T-helper 2 cell treated with Interferon-gamma antibody and Interleukin-4, amounts not matched to agents 5 μg/mL and 100 μg/mL, for 36 hours (primary cell): ENCODE measurements at places on chromosomes 16 and 17.
A peak's percentile ranks its signal among the peaks of the same experiment; 100 is the strongest.

DNA sequence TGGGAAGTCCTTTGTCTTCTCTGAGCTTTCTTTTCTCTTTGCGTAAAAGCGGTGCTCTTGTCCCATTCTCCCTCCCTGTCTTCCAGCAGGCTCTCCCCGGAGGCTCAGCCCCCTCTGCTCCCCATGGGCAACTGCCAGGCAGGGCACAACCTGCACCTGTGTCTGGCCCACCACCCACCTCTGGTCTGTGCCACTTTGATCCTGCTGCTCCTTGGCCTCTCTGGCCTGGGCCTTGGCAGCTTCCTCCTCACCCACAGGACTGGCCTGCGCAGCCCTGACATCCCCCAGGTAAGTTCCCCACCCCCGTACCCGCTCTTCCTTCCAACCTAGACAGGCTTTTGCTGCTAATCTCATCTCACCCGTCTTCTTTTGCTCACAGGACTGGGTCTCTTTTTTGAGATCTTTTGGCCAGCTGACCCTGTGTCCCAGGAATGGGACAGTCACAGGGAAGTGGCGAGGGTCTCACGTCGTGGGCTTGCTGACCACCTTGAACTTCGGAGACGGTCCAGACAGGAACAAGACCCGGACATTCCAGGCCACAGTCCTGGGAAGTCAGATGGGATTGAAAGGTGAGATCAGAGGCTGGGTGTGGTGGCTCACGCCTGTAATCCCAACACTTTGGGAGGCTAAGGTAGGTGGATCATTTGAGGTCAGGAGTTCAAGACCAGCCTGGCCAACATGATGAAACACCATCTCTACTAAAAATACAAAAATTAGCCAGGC is 1.3 kb downstream of the TMEM219 start:
- DNase-seq = no peak

DNA sequence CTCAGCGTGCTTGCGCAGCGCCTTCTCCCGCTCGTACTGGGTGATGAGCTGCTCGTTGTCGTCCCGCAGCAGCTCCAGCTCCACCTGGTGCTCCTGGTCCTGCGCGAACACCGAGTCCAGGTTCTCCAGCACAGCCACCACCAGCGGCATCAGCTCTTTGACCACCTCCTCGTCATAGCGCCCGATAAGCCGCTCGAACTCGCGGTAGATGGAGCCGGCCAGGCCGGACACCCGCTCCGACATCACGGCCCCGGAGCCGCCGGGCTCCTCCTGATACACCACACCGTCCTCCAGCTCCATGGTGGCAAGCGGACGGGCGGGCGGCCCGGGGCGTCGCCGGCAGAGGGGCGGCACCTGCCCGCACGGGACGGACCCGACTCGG is 320 bp downstream of the SPAG9 start:
- DNase-seq = peak; percentile 35

- no peak for DNase-seq
Measured at GRCh38 chr16:2487903-2488531, 13.1 kb downstream of the TBC1D24 start.

GRCh38 chr16:1330260-1330914 is 3.1 kb upstream of the BAIAP3 start:
- DNase-seq = no peak

- DNase-seq = no peak
Measured at GRCh38 chr16:50731989-50732832, 9.7 kb upstream of the CYLD start.

GRCh38 chr17:74951680-74952421 is 16.2 kb downstream of the OTOP3 start:
- DNase-seq = no peak

- no peak for DNase-seq
Measured at GRCh38 chr16:27258241-27258734, 10.3 kb downstream of the NSMCE1 start.

- DNase-seq = no peak
Measured at GRCh38 chr16:88938777-88939244, 38.2 kb downstream of the CBFA2T3 start.

GRCh38 chr16:66130296-66130905 is 236.1 kb upstream of the CDH5 start:
- DNase-seq = no peak
